Activated CD4-positive, alpha-beta T cell treated with anti-CD3 and anti-CD28 coated beads, Interleukin-2, Interleukin-6, amounts not matched to agents 100 ng/mL and 50 ng/mL, durations not matched to agents 16 hours and 8 hours (primary cell): ENCODE measurements at places on chromosomes 6 and 20.

DNA sequence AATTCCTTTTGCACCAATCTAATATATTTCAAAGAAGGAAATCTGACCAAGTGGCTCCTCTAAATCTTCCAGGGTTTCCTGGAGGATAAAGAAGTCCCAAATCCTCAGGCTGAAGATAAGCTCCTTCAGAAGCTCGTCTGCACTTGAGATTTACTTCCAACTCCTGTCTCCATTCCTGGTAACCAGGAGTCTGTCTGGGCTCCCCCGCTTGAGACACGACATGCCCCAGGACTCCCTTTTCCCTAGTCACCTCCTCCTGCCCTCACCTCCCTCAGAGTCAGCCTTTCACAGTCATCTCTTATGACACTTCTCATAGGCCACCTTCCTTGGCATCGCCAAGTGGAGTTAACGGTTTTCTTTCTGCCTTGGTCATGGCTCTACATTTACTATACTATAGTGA is 103.4 kb upstream of the NEDD9 start:
- DNase-seq, result no peak

- DNase-seq, result no peak
Observed at GRCh38 chr6:117494694-117495318, 12.3 kb downstream of the DCBLD1 start.

DNA sequence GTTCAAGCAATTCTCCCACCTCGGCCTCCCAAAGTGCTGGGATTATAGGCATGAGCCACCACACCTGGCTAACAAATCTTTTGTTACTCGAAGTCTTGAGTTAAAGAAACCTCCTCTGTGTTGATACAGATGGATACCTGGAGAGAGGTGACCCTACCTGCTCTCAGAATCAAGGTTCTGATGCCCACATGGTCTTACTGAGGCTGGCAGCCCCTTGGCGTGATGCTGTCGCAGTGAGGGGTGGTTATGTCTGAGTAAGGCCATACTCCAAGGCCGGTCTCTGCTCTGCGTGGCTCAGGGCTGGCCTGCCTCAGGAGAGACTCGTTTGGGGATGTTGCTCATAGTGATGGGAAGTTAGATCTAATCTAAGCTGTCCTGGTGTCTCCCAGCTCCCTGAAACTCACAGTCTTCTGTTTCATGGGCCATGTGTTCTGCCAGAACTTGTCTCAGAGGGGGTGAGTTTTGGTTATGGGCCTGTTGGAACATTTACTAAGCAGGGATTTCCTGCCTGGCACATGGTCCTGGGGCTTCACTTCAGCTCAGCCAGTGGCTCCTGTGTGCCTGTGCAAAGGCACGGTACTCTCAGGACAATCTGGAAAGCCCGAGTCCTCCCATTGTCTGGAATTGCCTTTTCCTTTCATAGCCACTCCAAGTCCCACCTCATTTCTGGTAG is 17.5 kb upstream of the TRAF3IP2 start:
- no peak for DNase-seq

GRCh38 chr6:29924731-29925130 is 17.6 kb upstream of the HLA-A start:
- peak; percentile 52 for DNase-seq

DNA sequence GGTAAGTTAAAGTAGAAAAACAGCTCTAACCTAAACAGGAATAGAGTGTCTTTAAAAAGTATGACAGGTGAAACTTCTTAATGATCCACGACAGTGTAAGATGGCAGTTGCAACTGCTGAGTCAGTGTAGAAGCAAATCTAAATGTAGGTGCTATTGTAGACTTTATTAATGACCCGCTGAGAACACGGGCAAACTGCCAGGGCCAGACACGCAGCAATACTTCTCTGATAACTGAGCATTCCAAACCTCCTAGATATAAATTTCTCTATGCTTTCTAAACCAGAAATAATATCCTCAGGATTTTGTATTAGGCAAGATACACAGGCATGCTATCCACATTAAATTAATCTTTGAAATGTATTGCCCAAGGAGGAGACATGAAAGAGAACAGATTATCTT is 1076.4 kb downstream of the HACE1 start:
- DNase-seq, result no peak

GRCh38 chr6:27049863-27050781 is 197.4 kb upstream of the PRSS16 start:
- no peak for DNase-seq

GRCh38 chr6:167764713-167765479 is 61.8 kb upstream of the AFDN start:
- no peak for DNase-seq

GRCh38 chr20:40156600-40157317 is 532.3 kb downstream of the MAFB start:
- DNase-seq, result peak; percentile 33

- no peak for DNase-seq
Observed at GRCh38 chr6:56683882-56684281, 41.2 kb upstream of the DST start.

- no peak for DNase-seq
Observed at GRCh38 chr6:24689964-24690363, 23.1 kb downstream of the ACOT13 start.

GRCh38 chr6:141248021-141248799 is 884.5 kb upstream of the GJE1 start:
- no peak for DNase-seq

GRCh38 chr6:98747960-98748359 is 86.4 kb upstream of the POU3F2 start:
- no peak for DNase-seq

- no peak for DNase-seq
Observed at GRCh38 chr6:146879406-146880117, 280.8 kb downstream of the ADGB start.

DNA sequence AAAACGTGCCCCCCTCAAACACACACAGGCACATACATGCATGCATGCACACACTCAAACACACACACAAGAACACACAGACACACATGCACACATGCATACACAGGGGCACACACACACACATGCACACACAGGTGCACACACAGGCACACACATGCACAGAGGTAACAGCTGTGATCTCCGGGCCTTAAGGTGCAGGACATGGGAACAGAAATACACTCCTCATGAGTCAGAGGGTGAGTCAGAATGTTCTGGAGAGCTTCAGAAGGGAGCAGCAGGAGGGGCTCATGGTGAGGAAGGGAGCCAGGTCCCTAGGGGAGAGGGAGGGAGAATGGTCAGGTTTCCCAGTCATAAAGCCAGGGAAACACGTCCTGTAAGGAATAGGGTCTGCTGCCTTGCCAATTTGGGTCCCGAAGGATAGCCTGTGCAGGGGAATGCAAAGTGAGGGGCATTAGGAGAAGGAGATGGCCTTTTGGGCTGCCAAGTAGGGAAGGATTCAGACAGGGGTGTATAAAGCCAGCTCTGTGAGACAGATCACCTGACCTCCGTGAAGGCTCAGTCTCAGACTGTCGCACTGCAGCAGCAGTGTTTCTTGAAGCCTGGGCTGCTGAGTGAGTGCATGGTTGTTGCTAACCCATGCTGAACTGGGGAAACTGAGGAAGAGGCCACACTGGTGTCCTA is 123.9 kb downstream of the MAFB start:
- DNase-seq, result no peak

DNA sequence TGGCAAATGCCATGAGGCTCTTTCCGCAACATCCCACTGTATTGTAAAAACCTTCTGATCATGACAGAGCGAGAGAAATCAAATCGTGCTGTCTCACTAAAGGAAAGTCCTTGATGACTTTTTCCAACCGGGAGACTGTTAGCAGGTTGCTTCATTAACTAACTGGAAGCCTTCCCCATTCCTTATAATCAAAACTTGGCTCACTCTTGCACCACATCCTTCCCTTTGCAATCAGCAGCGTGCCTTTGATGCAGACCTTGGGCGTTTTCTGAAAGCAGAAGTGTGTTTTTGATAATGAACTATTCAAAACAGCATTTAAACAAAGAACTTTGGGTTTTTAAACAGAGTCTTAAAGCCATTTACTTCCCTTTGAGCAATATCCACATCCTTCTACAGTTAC is 96.2 kb upstream of the CNR1 start:
- no peak for DNase-seq

- DNase-seq, result no peak
Observed at GRCh38 chr6:113381959-113382358, 475.2 kb upstream of the MARCKS start.

GRCh38 chr20:36097337-36098151 is 57.0 kb upstream of the EPB41L1 start:
- DNase-seq, result no peak

DNA sequence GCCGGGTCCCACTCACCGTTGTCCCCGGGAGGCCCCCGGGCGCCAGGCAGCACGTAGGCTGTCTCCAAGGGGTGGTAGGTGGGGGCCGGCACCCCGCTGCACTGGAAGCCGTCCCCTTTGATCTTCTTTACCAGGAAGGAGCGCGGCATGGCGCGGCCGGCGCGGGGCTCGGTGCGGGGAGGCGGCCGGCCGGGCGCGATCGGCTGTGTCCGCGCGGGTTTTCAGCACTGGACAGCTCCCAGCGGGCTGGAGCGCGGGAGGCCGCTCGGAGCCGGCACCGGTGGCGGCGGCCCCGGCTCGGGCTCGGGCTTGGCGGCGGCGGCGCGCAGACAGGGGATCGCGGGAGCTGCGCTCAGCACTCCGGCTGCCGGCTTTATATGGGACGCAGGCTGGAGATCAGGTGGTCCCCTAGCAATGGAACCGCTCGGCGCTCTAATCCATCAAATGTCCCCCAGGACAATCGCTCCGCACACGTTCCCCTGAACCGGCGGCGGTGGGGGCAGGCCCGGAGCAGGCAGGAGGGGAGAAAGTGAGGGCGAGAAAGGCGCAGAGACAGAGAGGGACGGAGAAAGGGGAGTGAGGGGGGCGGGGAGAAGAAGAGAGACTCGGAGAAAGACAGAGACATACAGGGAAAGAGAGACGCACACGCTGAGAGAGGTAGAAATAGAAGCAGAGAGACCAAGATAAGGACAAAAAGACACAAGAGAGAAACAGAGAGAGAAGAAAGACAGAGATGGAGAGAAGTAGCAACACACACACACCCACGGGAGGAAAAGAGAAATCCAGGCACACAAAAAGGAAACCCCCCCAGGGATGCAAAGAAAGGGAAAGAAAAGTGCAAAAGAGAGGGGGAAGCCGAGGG is at the start of gene SCRT2:
Gene SCRT2, minus strand, starts transcription at position 350 of the 862 bp plus-strand sequence. Its CDS starts 201 bp downstream, at position 149.
- peak; percentile 49 for DNase-seq

DNA sequence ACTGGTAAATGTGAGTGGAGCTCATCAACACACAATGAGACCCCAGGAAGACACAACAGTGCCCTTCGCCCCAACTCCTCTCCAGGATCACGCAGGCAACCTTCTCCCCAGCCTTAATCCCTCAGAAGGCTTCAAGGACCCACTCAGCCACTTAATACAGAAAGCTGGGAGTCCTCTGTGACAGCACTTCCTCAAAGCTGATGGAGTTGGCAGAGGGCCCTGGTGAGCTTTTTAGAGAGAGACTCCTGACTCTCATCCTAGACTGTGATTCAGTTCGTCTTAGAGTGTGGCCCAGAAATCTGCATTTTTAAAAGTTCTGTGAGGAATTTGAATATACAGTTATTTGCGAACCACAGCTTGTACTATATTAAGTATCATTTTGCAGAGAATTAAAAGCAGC is 187.7 kb downstream of the UST start:
- DNase-seq, result no peak

DNA sequence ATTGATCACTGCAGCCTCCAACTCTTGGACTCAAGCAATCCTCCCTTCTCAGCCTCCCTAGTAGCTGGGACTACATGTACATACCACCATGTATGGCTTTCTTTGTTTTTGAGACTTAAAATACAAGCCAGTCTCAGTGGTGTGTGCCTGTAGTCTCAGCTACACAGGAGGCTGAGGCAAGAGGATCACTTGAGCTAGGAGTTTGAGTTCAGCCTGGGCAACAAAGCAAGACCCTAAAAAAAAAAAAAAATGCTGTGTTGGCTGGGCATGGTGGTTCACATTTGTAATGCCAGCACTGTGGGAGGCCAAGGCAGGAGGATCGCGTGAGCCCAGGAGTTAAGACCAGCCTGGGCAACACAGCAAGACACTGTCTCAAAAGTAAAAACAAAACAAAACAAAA is 51.7 kb downstream of the UBR2 start:
- DNase-seq, result no peak

- peak; percentile 26 for DNase-seq
Observed at GRCh38 chr6:161038229-161039031, 46.9 kb downstream of the MAP3K4 start.

- DNase-seq, result no peak
Observed at GRCh38 chr20:37218441-37218840, 39.1 kb upstream of the MROH8 start.

GRCh38 chr20:58097943-58098342 is 130.5 kb downstream of the ANKRD60 start:
- DNase-seq, result no peak

DNA sequence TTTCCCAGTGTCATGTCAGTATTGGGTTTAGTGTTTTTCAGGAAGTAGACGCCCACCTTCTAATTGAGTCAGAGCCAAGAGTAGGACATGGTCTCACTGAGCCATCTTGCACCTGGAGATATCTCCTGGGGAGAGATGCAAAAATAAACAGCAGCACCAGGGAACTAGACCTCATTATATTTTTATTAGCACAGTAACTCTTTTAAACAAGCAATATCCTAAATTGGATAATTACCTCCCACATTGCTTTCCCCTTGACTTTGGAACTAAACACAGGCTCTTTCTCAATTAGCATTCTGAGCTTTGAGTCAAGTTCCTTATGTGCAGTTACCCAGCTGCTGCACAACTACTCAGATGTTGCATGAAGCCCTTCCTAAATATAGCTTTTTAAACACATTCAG is 175.4 kb downstream of the IBTK start:
- DNase-seq, result no peak

DNA sequence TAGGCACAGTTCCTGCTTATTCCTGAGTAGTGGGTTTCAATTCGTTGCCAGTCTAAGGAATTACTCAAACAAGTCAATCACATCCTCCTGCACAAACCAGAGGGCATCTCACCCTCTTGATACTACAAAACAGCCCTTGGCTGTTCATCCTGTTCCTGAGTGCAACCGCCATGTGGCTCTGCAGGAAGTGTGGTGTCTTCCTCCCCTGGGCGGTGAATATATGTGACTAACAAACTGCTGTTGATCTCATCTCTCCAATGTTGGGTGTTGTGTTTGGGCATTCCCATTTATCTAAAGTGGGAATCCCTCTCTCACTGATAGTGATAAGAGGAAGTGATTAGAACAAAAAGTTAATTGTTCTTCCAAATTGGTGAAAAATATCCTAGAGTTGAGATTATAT is 163.0 kb downstream of the TBX18 start:
- no peak for DNase-seq

- DNase-seq, result no peak
Observed at GRCh38 chr20:24768201-24768636, 180.8 kb upstream of the CST7 start.

DNA sequence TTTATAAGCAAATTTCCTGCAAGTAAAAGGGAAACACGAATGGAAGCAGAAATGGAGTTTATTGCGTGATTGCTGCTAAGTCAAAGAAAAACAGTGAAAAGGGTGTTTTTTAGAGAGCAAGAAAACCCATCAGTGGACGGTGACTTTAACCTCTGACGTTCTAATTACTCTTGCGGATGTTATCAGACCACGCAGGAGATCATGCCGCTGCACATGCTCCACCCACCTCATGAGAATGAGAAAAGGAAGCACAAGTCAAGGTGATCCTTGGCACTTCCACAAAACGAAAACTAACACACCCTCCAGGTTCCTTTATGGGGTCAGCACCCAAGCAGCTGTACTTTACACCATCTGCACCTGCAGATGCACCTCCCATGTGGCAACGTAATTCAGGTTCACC is 45.0 kb downstream of the LYRM4 start:
- DNase-seq, result no peak

- no peak for DNase-seq
Observed at GRCh38 chr6:134647861-134648260, 302.0 kb downstream of the ALDH8A1 start.

GRCh38 chr20:16654858-16655535 is 74.8 kb upstream of the SNRPB2 start:
- DNase-seq, result no peak
